Ureter (tissue), 1 donor: ENCODE measurements at places on chromosomes 16 and 17. TPM values are rescaled to one million over a fixed set of nuclear protein-coding genes. Genes with fewer than 3 reads are reported as not detected.

- no peak for DNase-seq
These were observed 27.0 kb downstream of the PIGL start for GRCh38 chr17:16243801-16244567.

DNA sequence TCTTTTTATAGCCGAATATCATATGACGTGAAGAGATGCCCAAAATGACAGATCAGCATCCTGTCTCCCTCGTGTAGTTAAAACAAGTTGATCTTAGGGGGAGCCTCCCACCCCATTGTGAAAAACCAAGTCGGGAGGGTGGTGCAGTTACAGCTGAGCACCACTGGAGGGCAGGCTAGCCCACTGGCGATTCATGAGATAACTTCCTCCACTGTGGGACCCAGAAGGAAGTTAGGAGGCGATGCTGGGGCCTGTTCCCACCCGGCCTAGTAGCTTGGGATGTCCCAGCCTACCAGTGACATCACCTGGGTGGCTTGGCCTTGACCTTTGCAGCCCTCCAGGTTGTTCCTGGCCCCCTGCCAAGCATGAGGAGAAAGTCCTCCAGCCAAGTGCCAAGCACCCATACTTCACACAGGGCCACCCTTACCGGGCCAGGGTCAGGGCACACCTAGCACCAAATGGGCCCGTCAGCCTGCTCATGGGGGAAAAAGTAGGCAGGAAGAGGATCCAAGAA, 8.1 kb upstream of the CPNE2 start:
- peak; percentile 80 for DNase-seq

GRCh38 chr16:68973611-68974120, 130.3 kb downstream of the TANGO6 start:
- DNase-seq: no peak

PLCG2 gene
- total RNA-seq: 37.6 TPM

DNA sequence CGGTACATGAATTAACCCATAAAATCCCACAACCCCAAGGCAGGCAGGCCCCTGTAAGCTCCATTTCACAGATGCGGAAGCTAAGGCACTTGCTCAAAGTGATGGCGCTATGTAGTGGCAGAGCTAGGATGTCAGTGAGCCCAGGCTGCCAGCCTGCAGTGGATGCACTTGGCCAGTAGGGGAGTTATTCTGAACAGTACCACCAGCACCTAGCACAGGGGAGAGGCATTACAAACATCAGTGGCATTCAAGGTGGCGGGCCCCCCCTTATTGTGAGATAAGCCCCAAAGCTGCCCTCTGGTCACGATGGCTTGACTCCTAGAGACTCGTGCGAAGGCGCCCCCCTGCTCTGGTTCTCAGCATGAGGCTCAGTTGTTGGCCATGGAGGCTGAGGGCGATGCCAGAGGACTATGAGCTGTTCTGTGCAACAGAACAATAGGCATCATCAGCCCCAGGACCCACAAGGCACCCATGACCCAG, 33.8 kb downstream of the GTF3C1 start:
- DNase-seq: no peak

- no peak for DNase-seq
These were observed 264.1 kb downstream of the CBLN1 start for GRCh38 chr16:49017501-49017900.

GRCh38 chr17:21282850-21283249, 1.7 kb upstream of the MAP2K3 start:
- no peak for DNase-seq

SCGB1C2 gene
- total RNA-seq: not detected

MGAT5B gene
- 1.7 TPM for total RNA-seq

GRCh38 chr17:5832886-5833285, 237.3 kb upstream of the WSCD1 start:
- no peak for DNase-seq

DNA sequence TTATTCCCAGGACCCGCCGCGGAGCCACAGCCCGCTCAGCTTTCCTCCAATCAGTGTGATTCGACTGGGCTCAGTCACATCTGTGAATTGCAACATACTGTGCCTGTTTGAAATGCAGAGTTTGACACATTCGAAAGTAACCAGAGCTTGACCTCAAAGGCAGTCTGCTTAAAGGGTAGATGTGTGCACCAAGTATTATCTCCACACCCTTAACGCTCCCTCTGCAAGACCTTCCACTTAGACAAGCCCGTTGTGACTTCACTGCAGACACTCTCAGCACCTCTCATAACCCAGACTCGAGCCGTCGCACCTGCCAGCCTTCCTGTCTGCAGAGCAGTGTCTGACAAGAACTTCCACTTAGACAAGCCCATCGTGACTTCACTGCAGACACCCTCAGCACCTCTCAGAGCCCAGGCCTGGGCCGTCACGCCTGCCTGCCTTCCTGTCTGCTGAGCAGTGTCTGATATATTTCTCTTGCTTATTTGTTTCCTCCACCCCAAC, 3.7 kb downstream of the KLHDC4 start:
- DNase-seq: no peak

- no peak for DNase-seq
These were observed 72.9 kb upstream of the SMIM36 start for GRCh38 chr17:55584055-55584685.

DNA sequence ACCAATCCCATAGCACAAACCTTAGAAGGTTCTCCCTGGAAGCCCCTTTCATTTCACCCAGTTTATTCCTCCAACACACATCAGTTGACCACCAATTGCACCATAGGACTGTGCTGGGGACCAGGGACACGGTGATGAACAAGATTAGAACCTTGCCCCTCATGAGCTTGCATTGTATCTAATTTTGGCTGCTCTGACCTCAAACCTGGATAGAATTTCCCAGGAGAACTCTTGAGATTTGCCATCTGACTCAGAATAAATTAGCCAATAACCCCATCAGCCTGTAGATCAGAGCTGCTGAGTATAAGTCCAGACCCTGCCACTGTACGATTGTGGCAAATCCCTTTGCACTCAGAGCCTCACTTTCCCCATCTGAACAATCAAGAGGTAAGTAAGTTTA, 52.1 kb downstream of the CDH11 start:
- no peak for DNase-seq

GRCh38 chr16:70706948-70707465, 21.2 kb upstream of the MTSS2 start:
- DNase-seq: peak; percentile 74

- DNase-seq: no peak
These were observed 41.7 kb downstream of the SMPD3 start for GRCh38 chr16:68406458-68407152.

DNA sequence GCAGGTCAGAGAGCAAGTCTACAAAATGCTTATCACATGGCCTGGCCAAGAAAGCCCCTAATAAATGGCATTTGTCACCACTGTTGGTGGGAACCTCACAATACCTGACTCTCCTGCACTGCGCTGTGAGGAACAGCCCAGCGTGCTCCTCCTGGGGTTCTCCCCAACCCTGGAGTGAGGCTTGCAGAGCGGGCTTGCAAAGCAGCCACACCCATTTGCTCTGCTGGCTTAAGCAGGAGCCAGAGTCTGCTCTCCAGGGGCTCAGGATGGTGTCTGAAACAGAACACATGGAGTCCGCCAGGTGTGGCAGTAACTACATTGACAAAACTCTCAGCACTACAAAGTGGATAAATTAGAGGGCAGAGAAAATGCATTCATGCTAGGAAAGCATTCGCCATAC, 331.0 kb upstream of the CCL2 start:
- DNase-seq: no peak

GRCh38 chr16:55621771-55622170, 34.0 kb upstream of the SLC6A2 start:
- DNase-seq: no peak

GRCh38 chr17:77794846-77795245, 163.7 kb upstream of the TNRC6C start:
- no peak for DNase-seq

DNA sequence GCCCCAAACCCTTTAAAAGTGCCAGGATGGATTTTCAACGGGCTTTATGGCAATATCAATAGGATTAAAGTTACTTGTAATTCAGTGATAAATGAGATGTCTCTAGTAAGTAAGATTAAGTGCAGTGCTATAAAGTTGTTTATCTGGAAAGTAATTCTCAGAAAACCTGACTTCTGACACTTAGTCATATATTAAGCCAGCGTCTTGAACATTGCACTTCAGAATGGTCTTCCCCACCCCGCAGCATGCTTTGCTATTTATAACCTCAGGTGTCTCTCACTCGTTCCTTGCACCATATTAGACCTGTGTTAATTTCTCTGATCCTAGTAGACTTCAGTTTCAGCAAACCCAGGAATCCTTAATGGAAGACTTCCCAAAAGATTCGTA, 2.1 kb upstream of the MAF start:
- no peak for DNase-seq

HCRT gene
- not detected for total RNA-seq

RCVRN gene
- not detected for total RNA-seq

GRCh38 chr17:416293-417206, 63.9 kb upstream of the RPH3AL start:
- no peak for DNase-seq

GRCh38 chr16:81975637-81976036, 35.6 kb downstream of the SDR42E1 start:
- no peak for DNase-seq

DERL2 gene
- total RNA-seq: 68.9 TPM

CCT6B gene
- total RNA-seq: 6.3 TPM

MAF gene
- total RNA-seq: 26.1 TPM

GRCh38 chr17:17467720-17468119, 9.1 kb upstream of the MED9 start:
- no peak for DNase-seq

KRT23 gene
- 3.9 TPM for total RNA-seq

DNA sequence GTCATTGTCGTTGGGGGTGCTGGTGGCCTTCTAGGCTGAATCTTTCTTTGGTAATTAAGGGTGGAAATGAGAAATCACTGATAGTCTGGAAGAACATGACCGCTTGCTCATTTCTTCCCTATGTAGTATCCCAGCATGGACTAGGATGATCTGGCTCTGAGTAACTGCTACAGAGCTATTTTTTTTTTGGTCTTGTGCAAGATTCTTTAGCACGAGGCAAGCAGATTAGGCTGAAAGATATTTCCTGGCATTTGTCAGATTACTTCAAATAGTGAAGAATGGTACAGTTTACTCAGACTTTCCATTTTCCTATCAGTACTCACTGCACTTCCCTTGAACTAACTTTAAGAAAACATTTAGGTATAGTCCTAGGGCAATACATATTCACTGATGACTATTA, 89.0 kb downstream of the SYCE1L start:
- no peak for DNase-seq

RAB26 gene
- total RNA-seq: 0.83 TPM

USP22 gene
- 245 TPM for total RNA-seq

DNA sequence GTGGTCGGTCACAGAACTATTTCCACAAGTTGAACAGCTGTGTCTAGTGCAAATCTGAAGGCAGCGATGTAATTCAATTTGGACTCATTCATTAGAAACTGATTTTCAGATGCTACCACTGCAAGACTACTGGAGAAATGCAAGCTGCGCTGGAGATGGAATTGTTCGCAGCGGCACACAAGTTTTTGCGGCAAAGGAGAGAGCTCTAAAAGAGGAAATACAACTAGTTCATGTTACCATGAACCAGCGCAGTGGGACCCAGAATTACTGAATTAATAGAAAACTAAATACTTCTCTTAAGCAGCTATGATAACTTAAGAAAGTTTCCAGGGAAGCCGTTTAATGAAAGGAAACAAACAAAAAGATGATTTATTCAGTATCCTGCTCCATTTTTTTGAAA, 1.9 kb downstream of the CREBBP start:
- DNase-seq: no peak

- DNase-seq: peak; percentile 85
These were observed 4.5 kb upstream of the MMP28 start for GRCh38 chr17:35799942-35800341.

DNA sequence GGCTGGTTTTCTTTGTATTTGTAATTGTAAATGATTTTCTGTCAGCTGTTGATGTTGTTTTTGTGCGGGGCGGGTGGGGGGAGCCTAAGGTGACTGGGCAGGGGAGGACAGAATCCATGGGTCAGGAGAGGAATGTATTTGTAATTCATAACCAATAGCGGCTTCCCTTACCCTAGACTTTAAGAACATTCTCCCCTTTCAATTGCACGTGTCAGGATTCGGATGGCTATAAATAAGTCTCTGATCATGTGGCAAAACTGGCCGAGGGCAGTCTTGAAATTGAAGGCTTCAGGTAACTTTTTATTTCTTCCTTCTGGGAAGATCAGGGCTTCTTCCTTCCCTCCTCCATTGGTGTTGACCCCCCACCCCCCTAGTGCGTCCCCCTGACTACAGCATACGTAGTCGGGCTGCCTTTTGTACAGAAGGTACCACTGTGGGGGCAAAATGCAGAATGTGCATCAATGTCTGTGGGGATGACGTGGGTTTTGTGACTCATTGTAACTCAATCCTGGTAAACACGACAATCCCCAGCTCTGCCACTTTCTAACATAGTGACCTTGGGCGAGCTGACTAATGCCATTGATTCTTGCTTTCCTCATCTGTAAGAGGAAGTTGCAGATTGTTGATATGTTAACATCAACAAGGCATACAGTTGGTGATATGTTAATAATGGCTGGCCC, 16.2 kb downstream of the MARCHF10 start:
- no peak for DNase-seq

GRCh38 chr16:80627108-80627507, 86.3 kb downstream of the DYNLRB2 start:
- DNase-seq: no peak

DNA sequence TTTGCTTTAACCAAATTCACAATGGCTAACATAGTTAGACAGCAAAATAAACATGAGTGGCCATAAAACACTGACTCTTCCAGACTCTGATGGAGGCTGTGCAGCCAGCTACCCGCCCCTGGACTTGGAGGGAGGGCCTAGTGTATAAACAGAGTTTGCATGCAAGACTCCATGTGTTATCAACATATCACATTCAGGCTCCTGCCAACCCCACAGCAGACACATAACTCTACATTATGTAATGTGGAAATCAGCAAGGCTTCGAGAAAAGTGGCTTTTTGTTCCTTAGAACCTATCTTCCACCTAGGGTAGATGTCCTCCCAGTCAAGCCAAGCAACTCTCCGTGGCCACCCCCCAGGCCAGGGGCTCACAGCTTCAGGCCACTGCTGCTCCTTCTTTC, 19.3 kb upstream of the SOX9 start:
- no peak for DNase-seq

DOC2A gene
- total RNA-seq: 3.1 TPM

IGFBP4 gene
- total RNA-seq: 505 TPM

- DNase-seq: no peak
These were observed 53.7 kb downstream of the GSG1L start for GRCh38 chr16:28009586-28010373.

GRCh38 chr16:2090777-2091546, 43.2 kb downstream of the TSC2 start:
- DNase-seq: peak; percentile 83

GRCh38 chr17:58960068-58960467, 146.6 kb downstream of the TRIM37 start:
- no peak for DNase-seq

DNA sequence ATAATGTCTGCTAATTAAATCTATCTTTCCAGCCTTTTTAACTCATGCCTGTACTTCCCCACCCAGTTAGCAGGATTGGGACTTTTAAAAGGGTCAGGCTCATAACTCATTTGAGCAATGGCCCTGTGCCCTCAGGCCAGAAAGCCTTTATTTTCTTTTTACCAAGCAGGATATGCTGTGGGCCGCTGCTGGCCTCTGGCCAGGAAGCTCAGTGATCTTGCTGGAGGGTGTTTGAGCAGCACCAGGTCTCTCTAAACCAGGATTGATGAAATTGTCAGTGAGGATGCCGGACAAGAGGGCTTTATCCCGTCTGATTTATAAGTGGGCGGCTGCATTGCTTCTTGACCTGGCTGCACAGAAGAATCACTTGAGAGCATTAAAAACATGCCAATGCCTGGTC, 187.8 kb downstream of the RAB11FIP4 start:
- no peak for DNase-seq

- DNase-seq: no peak
These were observed 38.3 kb downstream of the CYB561 start for GRCh38 chr17:63407741-63408330.
